A549 treated with Hydrocortisone at 1 μM for 4 hours (cell line): ENCODE measurements at places on chromosomes 4 and X. TPM values are rescaled to one million over a fixed set of nuclear protein-coding genes. Genes with fewer than 3 reads are reported as not detected.

CXorf38 gene
- total RNA-seq = 8.0 to 12.5 TPM (median 11.4 TPM) in 5 replicates

FGFR3 gene
- total RNA-seq = 1.6 to 2.4 TPM (median 2.0 TPM) in 5 replicates

SORCS2 gene
- 3.0 to 5.8 TPM (median 4.4 TPM) in 5 replicates for total RNA-seq

PWWP3B gene
- not detected in 5 replicates for total RNA-seq

SYTL5 gene
- 0.27 to 0.35 TPM (median 0.32 TPM) in 5 replicates for total RNA-seq

ETFDH gene
- total RNA-seq = 4.0 to 5.4 TPM (median 4.6 TPM) in 5 replicates

CXXC4 gene
- 0.01 to 0.03 TPM (median 0.02 TPM) in 4 of 5 replicates, not detected in the other for total RNA-seq

GATA1 gene
- not detected in 5 replicates for total RNA-seq

TGIF2LX gene
- not detected in 5 replicates for total RNA-seq

GAGE12H gene
- not detected in 5 replicates for total RNA-seq

PHKA1 gene
- 25.5 to 33.2 TPM (median 29.5 TPM) in 5 replicates for total RNA-seq

SMPX gene
- 0.09 TPM in 1 of 5 replicates, not detected in the others for total RNA-seq

POLN gene
- total RNA-seq = 0.45 to 0.91 TPM (median 0.77 TPM) in 5 replicates

CDKL2 gene
- total RNA-seq = 0.47 to 0.97 TPM (median 0.63 TPM) in 5 replicates

ANK2 gene
- 0.71 to 1.6 TPM (median 0.75 TPM) in 5 replicates for total RNA-seq
